ENCODE measurements at places on chromosomes 5 and 9.
A peak's percentile ranks its signal among the peaks of the same experiment; 100 is the strongest.

- DNase-seq = no peak
Observed at GRCh38 chr9:2934241-2934650, 90.4 kb upstream of the PUM3 start.

GRCh38 chr9:136944212-136944518, 373 bp downstream of the FBXW5 start:
- peak; percentile 43 for DNase-seq

DNA sequence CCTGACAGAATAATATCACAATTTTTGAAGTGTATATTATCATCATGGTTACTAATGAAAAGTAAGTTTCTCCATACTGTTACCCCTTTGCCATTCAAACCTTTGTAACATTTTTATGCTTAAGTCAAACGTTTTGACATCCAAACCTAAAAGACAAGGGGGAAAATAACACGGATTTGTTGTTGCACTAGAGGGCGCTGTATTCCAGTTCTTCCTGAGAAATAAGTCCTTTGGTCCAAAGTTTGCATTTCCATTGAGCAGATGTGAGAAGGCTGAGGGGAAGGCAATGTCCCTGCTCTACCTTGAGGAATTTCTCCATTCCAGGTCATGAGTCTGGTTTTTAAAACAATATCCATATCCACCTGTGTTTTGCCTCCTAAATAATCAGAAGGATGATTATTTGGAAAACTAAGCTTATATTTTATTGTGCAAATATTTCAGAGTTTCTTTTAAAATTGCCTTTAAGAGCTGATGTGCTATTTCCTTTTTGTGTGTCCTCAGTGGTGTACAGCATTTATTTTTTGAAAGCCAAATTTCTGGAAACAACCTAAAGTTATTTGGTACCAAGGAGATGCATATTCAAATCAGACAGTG, 9.7 kb downstream of the LECT2 start:
- peak; percentile 89 for DNase-seq

GRCh38 chr5:126339215-126339805, 83.9 kb upstream of the GRAMD2B start:
- peak; percentile 82 for DNase-seq

GRCh38 chr5:108637134-108637533, 110.6 kb upstream of the FER start:
- peak; percentile 59 for DNase-seq

DNA sequence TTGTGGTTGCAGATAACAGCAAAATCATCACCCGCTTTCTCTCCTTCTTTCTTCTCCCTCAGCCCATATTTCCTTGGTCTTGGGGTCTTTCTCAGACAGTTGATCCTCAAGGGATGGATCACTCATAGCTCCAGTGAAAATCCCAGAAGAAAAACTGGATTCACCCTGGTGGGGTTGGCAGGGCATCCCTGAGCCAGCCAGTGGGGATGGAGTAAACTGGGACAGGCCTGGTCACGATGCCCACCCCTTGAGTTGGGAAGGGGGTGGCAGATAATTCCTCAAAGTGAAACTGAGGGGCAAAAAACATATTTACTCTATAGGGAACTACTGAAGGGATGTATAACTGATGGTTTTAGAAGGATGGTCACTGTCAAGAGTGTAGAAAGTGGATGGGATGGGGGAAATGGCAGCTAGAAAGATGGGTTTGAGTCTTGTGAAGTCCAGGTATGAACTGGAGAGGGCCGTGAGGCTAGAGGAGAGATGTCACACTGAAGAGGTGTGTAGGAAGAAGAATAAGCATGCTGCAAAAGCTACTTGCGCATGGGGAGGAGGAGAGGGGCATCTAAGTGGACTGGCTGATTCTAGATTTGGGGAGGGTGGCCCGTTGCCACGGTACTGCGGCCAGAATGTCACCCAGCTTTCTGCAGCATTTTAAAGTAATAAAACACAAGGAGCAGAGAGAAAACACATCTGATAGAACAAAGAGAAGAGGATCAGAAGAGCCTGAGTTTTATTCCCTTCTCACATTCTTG, 162.8 kb downstream of the PJA2 start:
- DNase-seq = no peak

- no peak for DNase-seq
Observed at GRCh38 chr5:36855141-36855495, 21.5 kb upstream of the NIPBL start.

DNA sequence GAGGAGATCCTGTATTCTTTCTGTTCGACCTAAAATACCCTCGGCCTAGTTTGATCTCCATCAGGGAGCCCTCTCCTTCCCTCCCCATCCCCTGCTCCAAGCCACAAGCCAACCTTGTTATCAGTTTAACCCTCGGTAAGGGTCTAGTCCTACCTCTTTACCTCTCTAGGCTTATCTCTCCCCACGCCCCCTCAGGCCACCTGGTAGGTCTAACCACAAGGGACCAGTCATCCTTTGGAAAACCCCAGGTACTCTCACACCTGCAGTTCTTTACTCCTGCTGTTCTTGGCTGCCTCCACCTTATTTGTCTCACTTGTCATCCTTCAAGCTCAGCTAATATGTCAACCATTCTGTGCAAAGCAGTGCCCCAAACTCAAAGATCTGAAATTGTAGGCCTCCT, 78.7 kb downstream of the RAD23B start:
- DNase-seq = no peak

- DNase-seq = no peak
Observed at GRCh38 chr9:95722141-95722540, 153.3 kb upstream of the ERCC6L2 start.

GRCh38 chr5:150119421-150120061, 33.2 kb upstream of the CSF1R start:
- DNase-seq = no peak

DNA sequence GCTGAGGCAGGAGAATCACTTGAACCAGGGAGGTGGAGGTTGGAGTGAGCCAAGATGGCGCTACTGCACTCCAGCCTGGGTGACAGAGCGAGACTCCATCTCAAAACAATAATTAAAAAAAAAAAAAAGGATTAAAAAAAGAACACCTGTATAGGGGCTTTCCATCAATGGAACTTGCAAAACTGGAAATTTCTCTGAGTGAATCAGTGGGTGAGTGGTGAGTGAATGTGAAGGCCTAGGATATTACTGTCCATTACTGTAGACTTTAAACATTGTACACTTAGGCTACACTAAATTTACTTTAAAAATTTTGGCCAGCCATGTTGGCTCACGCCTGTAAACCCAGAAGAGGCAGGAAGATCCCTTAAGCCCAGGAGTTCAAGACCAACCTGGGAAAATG, 5.7 kb upstream of the RARS1 start:
- DNase-seq = no peak

DNA sequence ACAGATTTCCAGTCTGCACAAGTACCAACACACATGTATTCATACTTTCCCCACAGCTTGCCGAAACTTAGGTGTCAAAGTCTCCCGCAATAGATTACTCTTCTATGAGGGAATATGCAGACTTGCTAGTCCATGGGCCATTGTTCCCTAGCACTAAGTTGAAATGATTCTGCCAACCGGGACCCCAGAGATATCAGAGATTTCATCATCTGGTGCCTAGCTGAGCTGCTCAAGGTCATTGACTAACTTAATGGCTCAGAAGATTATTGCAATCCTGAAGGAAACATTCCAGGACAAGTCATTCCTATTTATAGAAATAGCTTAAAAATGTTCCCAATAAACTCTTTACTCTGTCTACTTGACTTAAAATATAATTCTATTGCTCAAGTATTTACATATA, 202.6 kb downstream of the PIK3R1 start:
- peak; percentile 59 for DNase-seq

DNA sequence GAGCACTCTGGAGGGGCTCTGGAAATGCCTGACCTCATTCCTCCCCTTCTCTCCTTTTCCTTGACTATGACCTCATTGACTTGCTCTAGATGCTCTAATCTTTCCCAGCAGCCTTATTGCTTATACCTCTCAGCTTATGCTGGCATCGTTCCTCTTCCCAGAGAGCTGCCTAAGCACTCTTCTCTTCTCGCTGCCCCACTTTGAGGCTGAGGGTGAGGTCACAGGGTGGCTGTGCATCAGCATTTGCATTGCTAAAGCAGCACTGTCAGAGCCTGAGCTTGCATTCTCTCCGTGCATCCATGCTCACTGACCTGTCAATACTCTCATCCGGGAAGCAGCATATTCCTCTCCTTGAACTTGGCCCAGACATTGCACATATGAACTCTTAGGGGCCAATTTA, 96.4 kb upstream of the NTRK2 start:
- DNase-seq = no peak

GRCh38 chr5:146338774-146339714, at the start of gene POU4F3:
TSS of gene POU4F3 (plus strand) at chr5:146338839. CDS start at chr5:146339113, 274 bp downstream.
- DNase-seq = no peak

- DNase-seq = no peak
Observed at GRCh38 chr9:127965953-127966352, 14.8 kb downstream of the EEIG1 start.

- DNase-seq = no peak
Observed at GRCh38 chr5:89270901-89271300, 387.9 kb upstream of the MEF2C start.

DNA sequence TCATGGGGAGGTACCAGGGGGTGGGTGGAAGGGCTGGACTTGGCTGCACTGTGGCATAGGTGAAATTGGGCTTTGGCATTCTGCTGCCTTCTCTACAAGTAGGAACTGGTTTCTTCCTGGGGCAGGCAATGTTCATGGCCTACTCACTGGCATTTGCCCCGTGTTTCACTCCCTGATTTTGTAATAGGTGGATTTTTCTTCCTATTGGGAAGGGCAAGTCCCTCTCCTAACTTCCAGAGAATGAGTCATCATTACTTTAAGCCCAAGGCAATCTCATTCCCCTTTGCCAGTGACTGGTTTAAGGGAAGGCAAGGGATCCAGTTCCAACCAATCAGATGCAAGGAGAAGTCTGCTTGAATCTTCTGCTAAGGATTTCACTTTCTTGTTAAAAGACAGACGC, 67.9 kb upstream of the ANKRD55 start:
- no peak for DNase-seq

GRCh38 chr9:104138243-104138868, 44.2 kb downstream of the SMC2 start:
- DNase-seq = no peak

DNA sequence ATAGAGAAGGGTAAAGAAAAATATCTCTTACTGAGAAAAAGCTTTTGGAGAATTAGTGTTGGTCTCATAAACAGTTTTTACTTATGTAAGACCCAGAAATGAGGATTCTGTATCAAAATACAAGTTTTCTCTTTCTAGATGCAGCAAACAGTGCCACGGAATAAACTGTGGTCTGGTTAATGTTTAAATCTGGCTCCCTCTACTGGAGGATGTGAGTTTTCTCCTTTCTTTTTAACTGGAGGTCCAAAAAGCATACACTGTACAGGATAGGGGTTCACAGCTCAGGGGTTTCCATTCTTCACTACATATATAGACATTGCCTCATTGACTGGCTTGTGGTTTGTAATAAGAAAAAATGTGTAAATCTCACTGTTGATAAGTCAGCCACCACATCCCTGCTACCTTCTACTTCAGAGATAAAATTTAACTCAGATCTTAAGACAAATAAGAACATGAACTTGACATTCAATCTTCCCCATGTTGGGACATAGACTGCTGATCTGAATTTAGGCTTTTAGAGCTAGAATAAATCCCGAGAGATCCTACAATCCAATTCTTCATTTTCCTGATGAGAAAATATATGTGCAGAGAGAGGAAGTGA, 98.9 kb downstream of the CFAP95 start:
- DNase-seq = peak; percentile 74

- DNase-seq = peak; percentile 69
Observed at GRCh38 chr5:67338421-67338820, 141.8 kb upstream of the CD180 start.

- DNase-seq = no peak
Observed at GRCh38 chr9:84991514-84991870, 322.0 kb downstream of the NTRK2 start.

DNA sequence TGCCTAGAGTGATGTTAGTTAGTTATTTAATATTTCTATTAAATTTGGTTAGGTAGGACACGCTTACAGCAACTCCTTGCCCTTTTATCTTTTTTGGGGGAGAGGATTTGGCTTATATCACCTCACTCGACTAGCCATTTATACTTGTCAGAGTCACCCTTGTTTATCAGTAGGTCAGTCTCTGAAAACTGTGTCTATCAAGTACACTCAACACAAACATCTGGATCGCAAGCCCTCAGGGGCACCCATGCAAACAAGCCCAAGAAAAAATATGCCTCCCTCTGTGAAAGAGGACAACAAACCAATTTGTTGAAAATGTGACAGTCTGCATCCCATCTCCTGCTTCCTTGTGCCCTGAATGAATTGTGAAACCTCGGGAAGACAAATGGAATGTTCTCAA, 139.9 kb downstream of the PLCXD3 start:
- DNase-seq = no peak

- no peak for DNase-seq
Observed at GRCh38 chr9:20925256-20926045, 106.0 kb downstream of the HACD4 start.

GRCh38 chr5:43854697-43855292, 251.8 kb downstream of the NNT start:
- peak; percentile 11 for DNase-seq

DNA sequence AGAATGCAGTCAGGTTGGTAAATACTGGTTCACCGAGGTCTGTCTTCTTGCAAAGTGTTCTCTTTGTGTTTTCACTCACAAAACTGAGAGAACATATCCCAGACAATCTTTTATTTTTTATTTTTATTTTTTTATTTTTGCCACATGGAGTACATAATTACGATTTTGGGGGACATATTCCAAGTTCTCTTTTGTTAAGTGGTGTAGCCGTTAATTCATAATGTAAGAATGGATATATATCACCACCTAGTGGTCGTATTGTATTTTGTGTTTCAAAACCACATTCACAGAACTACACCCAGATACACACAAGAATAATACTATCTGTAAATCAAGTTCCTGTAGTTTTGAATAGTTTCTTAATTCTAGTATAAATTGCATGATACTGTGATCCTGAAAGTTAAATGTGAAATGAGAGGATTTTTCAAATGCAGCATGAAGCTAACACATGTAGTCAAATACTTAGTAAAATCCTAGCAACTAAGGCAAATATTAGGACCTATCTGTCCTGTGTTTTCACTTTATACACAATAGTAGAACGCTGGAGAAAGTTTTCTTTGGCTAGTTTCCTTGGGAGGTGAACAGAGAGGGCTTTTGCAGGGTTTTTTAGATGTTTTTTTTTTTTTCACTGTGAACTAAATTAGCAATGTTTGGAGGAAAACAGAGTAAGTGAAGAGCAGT, 92.7 kb downstream of the VCAN start:
- peak; percentile 55 for DNase-seq

DNA sequence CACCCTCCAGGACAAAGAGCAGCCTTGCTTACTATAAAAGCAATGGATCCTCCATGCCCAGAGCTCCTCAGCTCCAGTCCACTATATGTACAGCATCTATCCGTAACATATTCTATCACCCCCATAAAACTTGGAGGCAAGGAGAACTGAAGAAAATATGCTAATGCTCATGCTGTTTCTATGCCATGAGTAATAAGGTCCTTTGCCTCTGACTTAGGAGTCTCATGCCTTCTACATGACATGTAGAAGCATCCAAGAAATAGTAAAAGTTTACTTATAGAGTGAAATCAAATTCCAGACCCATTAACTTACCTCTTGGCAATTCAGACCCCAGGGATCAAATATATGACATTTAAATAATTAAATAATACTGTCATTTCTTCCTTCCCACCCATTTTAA, 33.7 kb downstream of the SSBP2 start:
- DNase-seq = peak; percentile 35

Measured in fibroblast of upper back skin (primary cell).